ENCODE measurements at places on chromosomes 16 and 17. TPM values are rescaled to one million over a fixed set of nuclear protein-coding genes. Genes with fewer than 3 reads are reported as not detected.

GRCh38 chr17:17621254-17621653 is 29.7 kb upstream of the PEMT start:
- no peaks in the 10 kb centered on the region for H3K4me1 ChIP-seq
- no peak overlapping the region for H3K27ac ChIP-seq
- H3K27me3 ChIP-seq, result peaks cover 8% of the 10 kb centered on the region
- H3K4me3 ChIP-seq, result no peak overlapping the region

GRCh38 chr16:67345401-67345800 is 18.8 kb downstream of the LRRC36 start:
- no peaks in the 10 kb centered on the region for H3K36me3 ChIP-seq
- H3K4me1 ChIP-seq, result no peaks in the 10 kb centered on the region
- H3K27ac ChIP-seq, result no peak overlapping the region
- no peak overlapping the region for H3K4me3 ChIP-seq
- no peak for DNase-seq
- peaks cover 20% of the 10 kb centered on the region for H3K27me3 ChIP-seq

- H3K36me3 ChIP-seq, result no peaks in the 10 kb centered on the region
- no peak for DNase-seq
- H3K27me3 ChIP-seq, result no peaks in the 10 kb centered on the region
- no peak overlapping the region for H3K4me3 ChIP-seq
These were observed 180.3 kb upstream of the MYOCD start for GRCh38 chr17:12485361-12485906.

GRCh38 chr17:39664581-39665561 is at the start of gene TCAP:
TCAP (plus strand) TSS chr17:39665349; CDS start chr17:39665360, 11 bp downstream.
- no peak for DNase-seq
- H3K27ac ChIP-seq, result no peak within 1 kb of the TSS
- H3K4me1 ChIP-seq, result peaks cover 4% of the 10 kb centered on the region
- peaks cover 12% of the 10 kb centered on the region for H3K36me3 ChIP-seq
- peaks cover 18% of the 10 kb centered on the region for H3K27me3 ChIP-seq

GRCh38 chr17:44297975-44298374 is 10.4 kb upstream of the RUNDC3A start:
- peaks cover 13% of the 10 kb centered on the region for H3K27me3 ChIP-seq
- no peaks in the 10 kb centered on the region for H3K36me3 ChIP-seq
- H3K4me1 ChIP-seq, result peaks cover 3% of the 10 kb centered on the region
- no peak overlapping the region for H3K27ac ChIP-seq
- DNase-seq, result no peak

DNA sequence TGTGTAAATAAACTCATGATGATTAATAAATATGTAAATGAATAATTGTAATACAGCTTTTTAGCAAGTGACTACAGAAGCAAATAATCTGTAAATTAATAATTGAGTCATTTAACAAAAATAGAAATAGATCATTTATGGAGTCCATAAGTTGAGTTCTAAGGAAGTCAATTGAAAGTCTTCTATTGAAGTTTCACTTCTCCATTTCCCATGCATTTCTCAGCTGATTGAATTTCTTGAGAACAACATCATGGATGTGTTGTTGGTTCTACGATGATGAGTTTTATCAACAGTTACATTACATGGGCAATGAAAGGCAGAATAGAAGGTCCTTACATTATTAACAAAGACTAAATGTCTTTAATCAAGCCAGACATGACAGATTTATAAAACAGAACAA is 290.4 kb downstream of the MAP2K6 start:
- H3K4me3 ChIP-seq, result no peak overlapping the region
- no peak for DNase-seq
- H3K27me3 ChIP-seq, result no peaks in the 10 kb centered on the region
- H3K36me3 ChIP-seq, result no peaks in the 10 kb centered on the region
- no peak overlapping the region for H3K27ac ChIP-seq

DNA sequence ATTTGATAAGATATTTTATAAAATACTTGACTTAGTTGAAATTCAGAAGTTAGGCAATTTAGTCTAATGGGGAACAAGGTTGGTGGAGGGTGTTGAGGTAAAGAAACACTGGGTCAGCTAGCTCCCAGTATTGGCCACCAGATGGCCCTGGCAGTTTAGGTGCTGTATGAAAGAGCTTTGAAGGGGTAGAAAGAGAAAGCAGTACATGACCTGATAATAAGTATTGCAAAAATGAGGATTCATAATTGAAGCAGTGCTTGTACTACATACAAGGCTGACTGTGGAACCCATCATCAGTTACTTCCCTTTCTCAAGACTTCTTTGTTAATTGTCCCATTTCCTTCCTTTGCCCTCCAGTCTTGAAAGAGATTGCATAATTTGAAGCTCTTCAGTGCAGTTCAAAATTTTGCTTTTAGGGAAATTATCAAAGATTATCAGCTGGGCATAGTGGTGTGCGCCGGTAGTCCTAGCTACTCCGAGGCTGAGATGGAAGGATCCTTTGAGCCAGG is 29.4 kb downstream of the TANC2 start:
- no peaks in the 10 kb centered on the region for H3K36me3 ChIP-seq
- H3K4me1 ChIP-seq, result no peaks in the 10 kb centered on the region
- H3K4me3 ChIP-seq, result no peak overlapping the region
- no peak for DNase-seq
- no peak overlapping the region for H3K27ac ChIP-seq

- H3K4me1 ChIP-seq, result no peaks in the 10 kb centered on the region
- H3K36me3 ChIP-seq, result peaks cover 3% of the 10 kb centered on the region
- H3K27me3 ChIP-seq, result no peaks in the 10 kb centered on the region
- no peak overlapping the region for H3K4me3 ChIP-seq
- no peak for DNase-seq
- no peak overlapping the region for H3K27ac ChIP-seq
These were observed 90.3 kb upstream of the BCAR1 start for GRCh38 chr16:75341564-75342307.

GRCh38 chr17:1423456-1424135 is 23.6 kb upstream of the YWHAE start:
- DNase-seq, result no peak
- H3K4me1 ChIP-seq, result peaks cover 11% of the 10 kb centered on the region
- H3K27ac ChIP-seq, result peak overlapping the region; percentile 3
- no peaks in the 10 kb centered on the region for H3K27me3 ChIP-seq

DNA sequence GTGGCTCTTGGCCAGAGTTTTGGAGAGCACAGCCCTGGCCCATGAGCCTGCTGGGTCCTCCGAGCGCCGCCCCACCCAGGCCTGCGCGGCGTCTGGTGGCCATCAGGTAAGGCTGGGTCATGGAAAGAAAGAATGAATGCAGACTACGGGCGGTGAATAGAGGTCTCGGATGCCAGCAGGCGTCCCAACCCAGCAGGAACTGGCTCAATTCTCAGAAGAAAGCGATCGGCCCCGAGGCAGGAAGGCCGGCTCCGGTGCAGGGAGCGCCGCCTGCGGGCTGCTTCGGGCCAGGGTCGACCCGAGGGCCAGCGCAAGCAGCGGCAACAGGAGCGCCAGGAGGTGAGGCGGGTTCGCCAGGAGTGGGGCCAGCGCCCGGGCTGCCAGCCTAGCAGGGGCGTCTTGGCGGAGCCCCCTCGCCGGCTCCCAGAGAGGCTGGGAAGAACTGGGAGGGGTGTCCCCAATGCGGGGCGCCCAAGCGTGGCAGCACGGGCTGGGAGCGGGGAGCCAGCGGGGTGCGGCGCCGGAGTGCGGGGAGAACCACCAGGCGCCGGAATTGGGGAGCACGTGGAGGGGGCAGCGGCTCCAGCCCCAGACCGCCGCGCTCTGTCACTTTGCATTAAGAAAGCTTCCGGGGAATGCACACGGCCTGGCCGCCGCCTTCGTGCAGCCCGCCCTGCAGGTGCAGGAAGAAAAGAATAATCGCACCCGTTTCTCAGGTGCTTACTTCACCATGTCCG is 7.1 kb upstream of the TMC5 start:
- H3K27me3 ChIP-seq, result peaks cover 60% of the 10 kb centered on the region
- DNase-seq, result peak; percentile 13
- H3K36me3 ChIP-seq, result no peaks in the 10 kb centered on the region

GRCh38 chr17:60154616-60155426 is 5.0 kb downstream of the CA4 start:
- no peak for DNase-seq
- peaks cover 23% of the 10 kb centered on the region for H3K27me3 ChIP-seq
- H3K4me1 ChIP-seq, result peaks cover 7% of the 10 kb centered on the region
- H3K4me3 ChIP-seq, result no peak overlapping the region

DNA sequence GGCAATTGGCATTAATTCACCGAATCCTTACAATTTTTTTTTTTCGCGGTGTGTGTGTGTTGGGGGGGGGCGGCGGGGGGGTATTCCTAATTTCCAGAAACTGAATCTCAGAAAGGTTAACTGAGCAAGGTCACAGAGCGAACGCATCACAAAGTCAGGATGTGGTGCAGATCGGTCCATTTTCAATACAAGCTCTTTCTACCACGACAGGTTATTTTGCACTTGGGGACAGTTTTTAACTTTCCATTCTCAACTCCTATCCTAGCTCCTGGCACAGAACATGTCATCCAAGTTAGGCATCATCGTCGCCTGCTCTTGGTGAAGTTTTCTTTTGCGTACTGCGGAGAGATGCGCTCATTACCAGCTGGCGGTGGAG is 15.4 kb upstream of the ERN1 start:
- H3K27me3 ChIP-seq, result no peaks in the 10 kb centered on the region
- no peak for DNase-seq
- no peak overlapping the region for H3K4me3 ChIP-seq
- peaks cover 18% of the 10 kb centered on the region for H3K36me3 ChIP-seq
- no peak overlapping the region for H3K27ac ChIP-seq
- peaks cover 21% of the 10 kb centered on the region for H3K4me1 ChIP-seq

- no peaks in the 10 kb centered on the region for H3K27me3 ChIP-seq
- peak; percentile 36 for DNase-seq
- peak overlapping the region; percentile 2 for H3K4me3 ChIP-seq
- peaks cover 41% of the 10 kb centered on the region for H3K36me3 ChIP-seq
- H3K27ac ChIP-seq, result peak overlapping the region; percentile 71
These were observed 6.8 kb downstream of the MPG start for GRCh38 chr16:84718-85406.

- peak overlapping the region; percentile 92 for H3K27ac ChIP-seq
- no peaks in the 10 kb centered on the region for H3K27me3 ChIP-seq
- DNase-seq, result no peak
- peak overlapping the region; percentile 91 for H3K4me3 ChIP-seq
- peaks cover 19% of the 10 kb centered on the region for H3K36me3 ChIP-seq
These were observed 1.3 kb downstream of the ADCY7 start for GRCh38 chr16:50267651-50268050.

DNA sequence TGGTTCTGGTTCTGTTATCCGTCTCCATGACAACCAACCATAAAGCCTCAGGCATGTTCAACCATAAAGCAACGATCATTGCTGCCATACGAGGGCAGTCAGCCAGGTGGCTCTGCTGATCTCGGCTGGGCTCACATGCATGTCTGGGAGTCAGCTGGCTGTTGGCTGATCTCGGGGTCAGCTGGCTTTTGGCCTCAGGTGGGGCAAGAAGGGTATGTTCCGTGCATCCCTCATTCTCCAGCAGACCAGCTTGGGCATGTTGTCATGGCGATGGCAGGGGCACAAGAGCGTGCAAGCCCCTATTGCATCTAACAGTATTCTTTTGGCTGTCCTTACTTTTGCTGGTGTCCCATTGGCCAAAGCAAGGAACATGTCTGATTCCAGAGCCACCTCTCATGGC is 86.2 kb downstream of the ABCC6 start:
- H3K4me3 ChIP-seq, result no peak overlapping the region
- H3K27ac ChIP-seq, result no peak overlapping the region
- H3K4me1 ChIP-seq, result no peaks in the 10 kb centered on the region
- H3K27me3 ChIP-seq, result no peaks in the 10 kb centered on the region

- peak overlapping the region; percentile 88 for H3K4me3 ChIP-seq
- no peak for DNase-seq
- H3K4me1 ChIP-seq, result peaks cover 28% of the 10 kb centered on the region
- no peaks in the 10 kb centered on the region for H3K36me3 ChIP-seq
- no peak overlapping the region for H3K27ac ChIP-seq
- H3K27me3 ChIP-seq, result peaks cover 13% of the 10 kb centered on the region
These were observed 961 bp upstream of the MAP3K3 start for GRCh38 chr17:63621229-63621683.

GRCh38 chr17:17685775-17686291 is 4.6 kb downstream of the RAI1 start:
- H3K4me1 ChIP-seq, result peaks cover 27% of the 10 kb centered on the region
- H3K27me3 ChIP-seq, result peaks cover under 1% of the 10 kb centered on the region

GRCh38 chr17:47230864-47231263 is 21.7 kb downstream of the MYL4 start:
- peaks cover 17% of the 10 kb centered on the region for H3K4me1 ChIP-seq
- no peak overlapping the region for H3K4me3 ChIP-seq
- peaks cover 23% of the 10 kb centered on the region for H3K27me3 ChIP-seq

- no peaks in the 10 kb centered on the region for H3K36me3 ChIP-seq
- no peak overlapping the region for H3K4me3 ChIP-seq
- H3K27me3 ChIP-seq, result no peaks in the 10 kb centered on the region
- DNase-seq, result no peak
These were observed 82.9 kb upstream of the RCVRN start for GRCh38 chr17:9987779-9988585.

GRCh38 chr16:89952049-89952448 is 3.5 kb downstream of the DEF8 start:
- H3K36me3 ChIP-seq, result peaks cover 2% of the 10 kb centered on the region
- H3K4me3 ChIP-seq, result no peak overlapping the region
- DNase-seq, result no peak
- H3K4me1 ChIP-seq, result peaks cover 4% of the 10 kb centered on the region

DNA sequence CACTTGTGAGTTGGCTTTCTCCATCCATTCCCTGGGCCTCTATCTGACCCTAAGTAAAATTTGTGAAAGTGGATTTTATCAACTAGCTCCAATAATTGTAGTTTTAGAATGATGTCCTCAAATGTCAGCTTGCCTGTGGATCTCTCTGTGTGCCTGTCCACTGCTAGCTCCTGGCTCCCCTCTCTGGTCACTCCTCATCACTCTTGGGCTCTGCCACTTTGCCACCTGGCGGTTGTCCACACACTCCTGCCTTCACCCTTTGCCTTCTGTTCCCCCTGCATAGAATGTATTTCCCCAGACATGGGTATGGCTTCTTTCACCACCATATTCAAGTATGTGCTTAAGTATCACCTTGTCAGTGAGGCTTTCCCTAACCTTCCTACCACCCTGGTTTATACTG is 19.8 kb downstream of the ANKFN1 start:
- no peak for DNase-seq
- no peaks in the 10 kb centered on the region for H3K36me3 ChIP-seq
- no peaks in the 10 kb centered on the region for H3K4me1 ChIP-seq
- no peak overlapping the region for H3K27ac ChIP-seq

Gene SLC38A8
- not detected for total RNA-seq

Gene AATK
- total RNA-seq, result 0.48 TPM

Gene KRTAP3-1
- total RNA-seq, result not detected

Gene MON1B
- total RNA-seq, result 69.6 TPM

Gene TBC1D26
- total RNA-seq, result 0.23 TPM

Gene NOTUM
- total RNA-seq, result 1.2 TPM

Gene KRT40
- not detected for total RNA-seq

Gene CCDC154
- 0.80 TPM for total RNA-seq

Gene C17orf78
- total RNA-seq, result not detected

Gene SYNGR3
- 21.3 TPM for total RNA-seq

Gene SEZ6L2
- 0.55 TPM for total RNA-seq

Gene PLXDC1
- total RNA-seq, result 1.0 TPM

Gene P2RX1
- total RNA-seq, result 4.0 TPM

Gene SSTR5
- not detected for total RNA-seq

Gene CD300LB
- total RNA-seq, result not detected

Gene GH1
- total RNA-seq, result not detected

Gene PSME3
- 172 TPM for total RNA-seq

Gene CACNA1G
- total RNA-seq, result not detected

Gene MYO15A
- 0.64 TPM for total RNA-seq

Measured in activated T-helper 2 cell treated with anti-CD3 and anti-CD28 coated beads, Interferon-gamma antibody, Interleukin-2, Interleukin-4, amounts not matched to agents 10 μg/mL and 5 μg/mL and 100 μg/mL, durations not matched to agents 14 hours and 24 hours and 36 hours (primary cell).